Ascending aorta (tissue), 2 donors: ENCODE measurements at places on chromosomes 4 and X.

DNA sequence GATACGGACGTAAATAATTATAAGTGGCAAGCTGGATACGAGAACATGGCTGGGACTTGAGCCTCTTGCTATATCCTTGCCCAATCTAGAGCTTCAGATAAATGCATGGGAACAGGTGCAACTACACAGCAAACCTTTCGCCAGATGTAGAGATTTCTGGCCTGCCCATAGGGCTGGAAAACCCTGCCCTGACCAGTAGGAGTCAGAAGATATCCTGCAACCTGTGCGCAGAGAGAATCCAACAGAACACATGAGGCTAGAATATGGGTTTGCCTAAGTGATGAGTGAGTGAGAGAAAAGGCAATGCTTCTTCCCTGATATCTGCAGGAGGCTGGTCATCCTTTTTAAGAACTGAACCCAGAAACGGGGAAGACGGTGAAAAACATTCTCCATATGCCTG, 805.3 kb upstream of the TENM3 start:
- DNase-seq: no peak

GRCh38 chr4:100566396-100566795, 48.6 kb upstream of the EMCN start:
- no peak for DNase-seq

DNA sequence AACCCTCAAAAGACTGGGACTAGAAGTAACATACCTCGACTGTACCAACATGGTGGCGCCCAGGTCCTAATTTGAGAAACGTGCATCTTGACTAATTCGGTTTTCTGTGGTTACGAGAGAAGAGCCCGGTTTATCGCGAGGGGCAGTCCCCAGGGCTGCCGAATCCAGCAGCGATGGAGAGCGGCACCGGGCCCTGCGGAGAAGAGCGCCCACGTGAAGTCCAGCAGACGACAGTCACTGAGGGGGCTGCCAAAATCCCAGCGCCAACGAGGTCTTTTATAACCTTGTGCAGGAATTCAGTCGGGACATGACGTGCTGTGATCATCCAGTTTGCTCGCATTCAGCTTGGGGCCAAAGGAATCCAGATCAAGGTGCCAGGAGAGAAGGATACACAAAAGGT, 187.5 kb upstream of the SLITRK2 start:
- DNase-seq: no peak

DNA sequence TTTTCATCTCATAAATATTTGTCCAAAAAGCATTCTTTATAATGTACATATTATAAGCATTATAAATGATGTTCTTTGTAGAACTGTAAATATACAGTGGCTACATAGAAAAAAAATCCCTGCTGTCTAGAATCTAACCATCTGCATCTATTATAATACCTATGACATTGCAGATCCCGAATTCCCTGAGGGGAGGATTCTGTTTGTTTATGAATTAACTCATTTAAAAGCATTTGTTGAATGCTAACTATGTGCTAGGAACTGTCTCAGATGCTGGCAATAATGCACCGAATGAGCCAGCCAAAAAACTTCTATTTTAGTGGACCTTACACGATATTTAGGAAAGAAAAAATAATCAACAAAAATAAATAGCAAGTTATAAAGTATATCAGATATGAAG, 189.6 kb downstream of the PACRGL start:
- DNase-seq: no peak

DNA sequence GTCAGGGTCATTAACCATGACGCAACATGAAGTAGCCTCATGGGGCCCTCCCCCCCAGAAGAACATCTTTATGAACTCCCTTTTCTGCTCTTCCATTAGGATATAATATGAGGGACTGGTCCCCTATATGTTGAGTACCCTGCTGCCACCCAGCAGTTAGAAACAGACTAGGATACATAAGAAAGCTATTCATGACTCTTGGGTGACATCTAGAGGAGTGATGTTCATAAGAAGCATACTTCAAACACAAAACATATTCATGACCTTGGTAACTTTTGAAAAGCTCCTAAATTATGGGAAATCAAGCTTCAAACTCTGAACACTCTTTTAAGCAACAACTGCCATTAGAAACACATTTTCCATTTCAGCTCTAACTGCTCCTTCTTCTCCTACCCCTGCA, 155.2 kb upstream of the SPIN4 start:
- no peak for DNase-seq

DNA sequence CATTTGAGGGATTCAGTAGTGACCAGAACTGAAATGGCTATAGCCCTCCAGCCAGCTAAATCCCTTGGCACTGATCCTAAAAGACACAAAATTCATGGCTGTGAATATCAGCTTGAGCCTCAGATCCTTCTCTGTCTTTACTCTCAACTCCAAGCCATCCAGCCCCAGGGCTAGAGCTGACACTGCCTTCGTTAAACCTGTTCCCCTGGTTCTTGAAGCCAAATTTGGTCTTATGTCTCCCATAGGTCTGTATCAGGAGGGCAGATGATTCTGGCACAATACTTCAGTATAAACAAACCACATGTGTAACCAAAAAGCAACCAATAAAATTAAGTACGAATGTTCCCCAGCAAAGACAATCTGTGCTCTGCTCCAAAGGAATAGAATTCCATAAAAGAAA, 78.0 kb downstream of the ANOS1 start:
- DNase-seq: no peak

DNA sequence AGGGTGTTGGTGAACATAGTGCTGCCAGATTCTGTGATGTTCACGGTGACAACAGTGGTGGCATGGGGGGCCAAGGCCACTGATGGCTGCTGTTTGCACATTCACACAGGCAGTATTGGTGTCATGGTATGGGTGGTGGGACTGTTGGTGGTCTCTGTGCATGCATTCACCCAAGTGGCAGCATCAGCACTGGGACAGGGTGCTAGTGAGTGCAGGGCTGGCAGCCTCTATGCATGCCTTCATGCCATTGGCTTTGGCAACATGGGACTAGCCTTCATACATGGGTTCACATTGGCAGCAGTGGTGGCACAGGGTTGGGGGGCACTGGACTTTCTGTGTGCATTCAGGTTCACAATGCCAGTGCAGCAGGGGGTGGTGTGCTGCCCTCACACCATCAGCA, 489.7 kb upstream of the FGF16 start:
- DNase-seq: no peak

DNA sequence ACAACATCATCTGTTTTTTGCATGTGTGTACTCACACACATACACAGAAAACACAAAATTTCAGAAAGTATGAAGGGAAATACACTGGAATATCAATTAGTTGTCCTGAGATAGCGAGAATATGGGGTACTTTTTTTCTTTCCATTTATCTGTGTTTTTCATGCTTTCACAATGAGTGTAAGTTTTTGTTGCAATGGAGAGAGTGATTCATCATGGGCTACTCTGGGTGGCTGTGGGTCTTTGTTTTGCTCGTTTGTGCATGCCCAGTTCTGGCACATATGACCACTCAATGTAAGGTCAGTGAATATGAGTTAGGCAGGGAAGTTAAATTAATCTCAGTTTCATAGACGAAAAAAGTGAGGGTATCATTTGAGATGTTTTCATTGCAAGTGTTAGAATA, 26.9 kb downstream of the XK start:
- DNase-seq: no peak

DNA sequence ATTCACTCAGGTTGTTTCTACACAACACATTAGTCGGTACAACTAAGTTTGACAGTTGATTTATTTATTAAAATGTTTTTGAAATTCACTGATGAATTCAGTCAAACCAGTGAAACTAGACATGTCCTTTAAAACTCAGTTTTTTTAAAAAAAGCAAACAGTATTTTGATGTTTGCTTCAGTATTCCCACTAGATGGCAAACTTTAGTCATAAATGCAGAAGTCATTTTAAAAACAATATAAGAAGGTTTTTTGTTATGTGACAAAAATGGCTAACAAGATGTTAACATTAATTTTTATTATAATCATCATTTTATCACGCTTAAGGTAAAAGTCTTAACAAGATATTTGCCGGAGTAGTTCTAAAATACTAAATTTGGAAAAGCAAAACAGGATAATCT, 1337.8 kb upstream of the DIAPH2 start:
- DNase-seq: no peak

GRCh38 chrX:95628796-95629195, 1055.8 kb upstream of the DIAPH2 start:
- DNase-seq: no peak

- DNase-seq: no peak
These were observed 328.6 kb downstream of the PCDH19 start for GRCh38 chrX:100081503-100081902.

- no peak for DNase-seq
These were observed 53.6 kb downstream of the AMER1 start for GRCh38 chrX:64151911-64152310.

GRCh38 chrX:26328608-26329319, 112.8 kb downstream of the MAGEB5 start:
- DNase-seq: no peak

DNA sequence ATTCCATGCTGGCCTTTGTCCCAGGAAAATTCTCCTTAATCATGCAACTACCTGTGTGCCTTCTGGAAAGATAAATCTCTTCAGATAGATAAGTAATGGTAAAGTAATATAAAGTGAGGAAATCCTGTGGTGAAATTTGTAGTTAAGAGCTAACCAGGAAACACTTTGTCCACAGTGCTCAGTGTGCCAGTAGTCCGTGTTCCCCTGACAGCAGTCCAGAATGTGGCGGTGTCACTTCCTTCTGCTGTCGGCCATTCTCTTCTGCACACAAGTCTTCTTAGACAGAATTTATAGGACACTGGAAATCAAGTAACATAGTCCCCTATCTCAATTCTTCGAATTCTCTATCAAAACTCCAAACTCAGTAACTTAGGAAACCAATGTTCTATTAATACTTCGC, 5.7 kb upstream of the CXXC4 start:
- DNase-seq: no peak

DNA sequence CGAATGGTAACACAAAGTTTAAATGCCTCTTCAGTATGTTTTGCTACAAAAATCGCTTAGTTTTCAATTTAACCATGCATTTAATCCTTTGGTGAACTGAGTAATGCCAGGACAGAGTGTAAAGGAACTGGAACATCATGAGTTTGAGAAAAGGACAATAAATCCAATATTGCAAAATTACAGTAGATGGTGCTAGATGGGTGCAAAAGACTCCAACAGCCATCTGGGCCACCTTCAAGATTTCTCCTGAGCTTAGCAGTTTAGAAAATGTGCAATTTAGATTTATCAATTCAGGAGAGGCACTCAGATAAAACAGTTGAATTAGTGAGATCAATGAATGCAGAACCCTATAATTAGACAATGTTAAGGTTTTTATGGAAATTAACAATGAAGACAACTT, 33.2 kb upstream of the MID1IP1 start:
- DNase-seq: no peak

DNA sequence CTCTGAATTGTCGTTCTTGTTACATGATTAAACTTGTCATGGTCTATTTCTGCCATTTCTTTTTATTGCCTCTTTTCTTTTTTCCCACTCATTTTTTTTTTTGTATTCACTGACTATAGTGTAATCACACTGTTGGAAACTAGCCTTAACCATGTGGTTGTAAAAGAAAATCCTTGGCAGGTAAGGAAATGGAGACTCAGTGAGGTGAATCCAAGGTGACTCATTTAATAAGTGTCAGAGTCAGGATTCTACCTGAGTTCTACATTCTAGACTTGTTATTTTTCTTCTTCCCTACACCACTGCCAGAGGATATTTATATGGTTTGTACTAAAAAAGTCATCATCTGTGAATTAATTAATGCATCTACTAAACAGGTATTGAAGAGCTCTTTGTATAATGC, 152.2 kb downstream of the CBLL2 start:
- DNase-seq: no peak

- no peak for DNase-seq
These were observed 45.9 kb downstream of the TSC22D3 start for GRCh38 chrX:107729558-107730297.

GRCh38 chr4:78951862-78952472, 12.7 kb upstream of the PAQR3 start:
- no peak for DNase-seq

DNA sequence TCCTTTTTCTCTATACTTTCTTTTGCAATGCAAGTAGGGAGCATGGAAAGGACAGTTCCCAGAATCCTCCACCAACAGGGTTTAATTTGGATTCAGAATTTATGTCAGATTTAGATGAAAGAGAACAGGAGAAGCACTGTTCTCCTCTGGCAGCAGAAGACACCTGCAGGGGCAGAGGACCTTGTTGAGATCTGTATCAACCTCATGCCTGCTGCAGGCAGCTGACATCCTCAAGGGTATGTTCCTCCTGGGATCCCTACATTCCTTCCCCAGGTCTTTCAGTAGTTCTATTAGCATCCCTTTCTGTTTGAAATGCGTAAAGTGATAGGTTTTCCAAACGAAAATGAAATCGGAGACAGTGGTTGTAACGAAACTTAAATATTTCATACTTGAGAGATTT, 10.6 kb upstream of the GUCY1A1 start:
- no peak for DNase-seq

- DNase-seq: no peak
These were observed 28.6 kb upstream of the BBS12 start for GRCh38 chr4:122703868-122704267.

DNA sequence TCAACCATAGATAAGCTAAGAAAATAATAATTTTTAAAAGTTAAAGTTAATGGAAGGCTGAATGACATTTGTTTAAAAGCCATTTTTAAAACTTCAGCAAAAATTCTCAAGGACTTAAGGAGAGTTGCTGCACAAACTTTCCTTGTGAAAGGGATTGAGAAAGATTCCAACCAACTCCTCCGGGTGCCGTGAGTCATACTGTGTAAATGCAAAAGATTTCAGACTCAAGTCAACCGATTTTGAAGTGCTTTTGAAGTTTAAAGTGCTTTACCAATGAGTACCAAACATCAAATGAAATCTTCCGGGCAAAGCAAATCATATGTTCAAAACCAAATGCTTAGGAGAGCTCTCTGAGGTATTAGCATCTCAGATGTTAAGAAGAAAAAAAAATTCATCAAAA, 31.4 kb downstream of the VCX2 start:
- DNase-seq: no peak

DNA sequence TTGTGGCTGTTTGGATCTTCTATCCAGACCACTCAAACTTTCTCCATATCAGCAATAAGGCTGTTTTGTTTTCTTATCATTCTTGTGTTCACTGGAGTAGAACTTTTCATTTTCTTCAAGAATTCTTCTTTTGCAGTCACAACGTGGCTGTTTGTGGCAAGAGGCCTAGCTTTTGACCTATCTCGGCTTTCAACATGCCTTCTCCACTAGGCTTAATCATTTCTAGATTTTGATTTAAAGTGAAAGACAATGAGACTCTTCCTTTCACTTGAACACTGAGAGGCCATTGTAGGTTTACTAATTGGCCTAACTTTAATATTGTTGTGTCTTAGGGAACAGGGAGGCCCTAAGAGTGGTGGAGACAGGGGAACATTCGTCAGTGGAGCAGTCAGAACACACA, 19.1 kb downstream of the FGF2 start:
- DNase-seq: no peak

DNA sequence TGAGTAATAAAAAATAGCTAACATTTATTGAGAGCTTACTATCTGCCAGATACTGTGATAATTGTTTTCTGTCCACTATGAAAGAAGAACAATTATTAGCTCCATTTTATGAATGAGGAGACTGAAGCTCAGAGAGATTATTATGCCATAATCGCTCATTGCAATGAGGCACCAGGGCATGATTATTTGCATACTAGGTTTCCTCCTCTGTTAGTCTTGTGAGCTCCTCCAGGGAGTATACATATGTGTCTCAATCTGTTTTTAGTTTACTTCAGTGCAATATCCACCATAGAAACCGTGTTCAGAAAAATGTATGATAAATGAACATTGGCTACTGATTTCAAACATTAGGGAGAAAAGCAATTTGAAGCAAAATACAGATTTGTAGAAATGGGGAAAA, 139.4 kb upstream of the OTUD4 start:
- DNase-seq: no peak
